Right lobe of liver (tissue), 6 donors: ENCODE measurements at places on chromosomes 6 and 20. TPM values are rescaled to one million over a fixed set of nuclear protein-coding genes. Genes with fewer than 3 reads are reported as not detected.

The IYD gene
- 17.5 TPM for total RNA-seq

The FABP7 gene
- not detected for total RNA-seq

- DNase-seq: no peak
- H3K27ac ChIP-seq: no peak overlapping the region
- no peak overlapping the region for H3K4me3 ChIP-seq
- no peaks in the 10 kb centered on the region for H3K27me3 ChIP-seq
- no peaks in the 10 kb centered on the region for H3K4me1 ChIP-seq
These were observed 102.1 kb downstream of the FLRT3 start for GRCh38 chr20:14235355-14235754.

GRCh38 chr20:57996936-57997890, 231.2 kb downstream of the ANKRD60 start:
- DNase-seq: no peak
- no peaks in the 10 kb centered on the region for H3K4me1 ChIP-seq
- no peak overlapping the region for H3K27ac ChIP-seq
- no peaks in the 10 kb centered on the region for H3K36me3 ChIP-seq
- H3K27me3 ChIP-seq: no peaks in the 10 kb centered on the region

DNA sequence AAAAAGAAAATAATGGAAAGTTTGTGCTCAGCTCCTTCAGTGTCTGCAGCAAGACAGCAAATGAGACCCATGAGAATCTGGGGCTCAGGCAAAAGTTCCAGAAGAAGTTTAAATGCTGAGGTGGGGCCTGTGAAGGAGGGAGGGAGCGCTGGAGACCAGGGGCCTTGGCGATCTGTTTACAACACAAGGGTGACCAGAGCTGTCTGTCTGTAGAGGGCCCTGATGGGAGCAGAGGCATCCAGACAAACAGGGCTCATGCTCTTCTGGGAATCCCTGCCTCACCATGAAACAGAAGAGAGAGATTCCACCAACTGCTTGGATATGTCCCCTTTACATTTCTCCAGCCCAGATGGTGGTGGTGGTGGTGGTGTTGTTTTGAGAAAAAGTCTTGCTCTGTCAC, 79.3 kb upstream of the SHLD1 start:
- H3K4me3 ChIP-seq: no peak overlapping the region
- no peaks in the 10 kb centered on the region for H3K4me1 ChIP-seq
- H3K27me3 ChIP-seq: no peaks in the 10 kb centered on the region
- no peak for DNase-seq
- H3K36me3 ChIP-seq: no peaks in the 10 kb centered on the region

- H3K36me3 ChIP-seq: no peaks in the 10 kb centered on the region
- no peaks in the 10 kb centered on the region for H3K27me3 ChIP-seq
- H3K27ac ChIP-seq: peak within 1 kb of the TSS; percentile 72
- no peak for DNase-seq
These were observed at the start of gene THBD for GRCh38 chr20:23049201-23050075. Gene THBD, minus strand, starts transcription at chr20:23049672. Its CDS starts 168 bp downstream, at chr20:23049504.

- H3K4me3 ChIP-seq: no peak overlapping the region
- no peak for DNase-seq
- no peaks in the 10 kb centered on the region for H3K27me3 ChIP-seq
- H3K36me3 ChIP-seq: no peaks in the 10 kb centered on the region
These were observed 71.7 kb downstream of the ATP9A start for GRCh38 chr20:51696304-51697071.

DNA sequence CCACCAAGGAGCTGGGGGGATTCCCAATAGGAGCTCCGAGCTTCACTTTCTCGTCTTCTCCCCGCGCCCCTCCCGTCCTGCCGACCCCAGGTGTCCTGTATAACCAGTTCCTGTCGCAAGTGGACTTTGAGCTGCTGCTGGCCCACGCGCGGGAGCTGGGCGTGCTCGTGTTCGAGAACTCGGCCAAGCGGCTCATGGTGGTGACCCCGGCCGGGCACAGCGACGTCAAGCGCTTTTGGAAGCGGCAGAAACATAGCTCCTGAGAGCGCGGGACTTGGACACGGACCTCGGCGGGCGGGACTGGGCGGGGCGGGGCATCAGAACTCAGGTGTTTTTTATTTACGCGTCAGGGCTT, 340 bp upstream of the VARS2 start:
- peak overlapping the region; percentile 87 for H3K27ac ChIP-seq
- peak; percentile 93 for DNase-seq
- peak overlapping the region; percentile 63 for H3K4me3 ChIP-seq
